BJ (cell line): ENCODE measurements at places on chromosomes 11 and 22.

DNA sequence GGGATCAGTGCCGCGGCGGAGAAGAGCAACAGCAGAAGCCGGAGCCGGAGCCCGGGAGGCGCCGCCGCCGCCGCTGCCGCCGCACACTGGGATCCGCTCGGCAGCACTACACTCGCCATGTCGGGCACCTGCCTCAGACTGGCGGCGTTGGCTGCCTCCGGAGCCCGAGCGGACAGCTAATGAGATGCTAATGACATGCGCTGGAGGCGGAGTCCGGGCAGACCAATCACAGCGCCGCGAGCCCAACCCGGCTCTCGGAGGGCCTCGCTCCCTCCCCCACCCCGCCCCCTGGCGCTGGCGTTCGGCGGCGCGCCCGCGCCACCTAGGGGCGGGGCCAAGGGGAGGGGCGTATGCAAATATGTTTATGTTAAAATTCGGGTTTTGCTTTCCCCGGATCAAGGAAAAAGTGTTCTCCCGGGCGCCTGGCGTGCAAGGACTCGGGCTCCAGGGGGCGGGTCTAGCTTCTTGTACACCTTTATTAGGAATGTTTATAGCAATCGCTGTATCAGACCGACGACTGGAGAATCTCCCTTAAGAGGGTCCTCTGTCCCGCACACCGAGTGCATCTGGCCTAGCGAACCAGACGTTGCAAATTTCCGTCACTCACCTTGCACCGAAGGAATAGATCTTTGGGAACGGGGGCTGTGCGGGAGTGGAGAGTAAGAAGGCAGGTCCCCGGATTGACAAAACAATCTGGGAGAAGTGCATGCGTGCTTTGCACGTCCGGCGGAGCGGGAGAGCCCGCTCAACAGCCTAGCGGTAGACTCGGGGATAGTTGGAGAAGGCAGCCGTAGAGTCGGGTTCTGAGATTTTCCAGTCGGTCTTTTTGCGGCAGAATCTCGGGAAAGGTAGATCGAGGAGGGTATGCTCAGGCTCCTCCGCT is at the start of gene CADM1:
Gene CADM1 (minus strand): TSS at position 140 of the 883 bp plus-strand sequence.
- peak; percentile 61 for DNase-seq

- no peak for DNase-seq
Observed at GRCh38 chr22:27998511-27999410, 79.7 kb upstream of the PITPNB start.

- DNase-seq = peak; percentile 25
Observed at GRCh38 chr11:105092256-105093239, 47.0 kb downstream of the CARD18 start.

DNA sequence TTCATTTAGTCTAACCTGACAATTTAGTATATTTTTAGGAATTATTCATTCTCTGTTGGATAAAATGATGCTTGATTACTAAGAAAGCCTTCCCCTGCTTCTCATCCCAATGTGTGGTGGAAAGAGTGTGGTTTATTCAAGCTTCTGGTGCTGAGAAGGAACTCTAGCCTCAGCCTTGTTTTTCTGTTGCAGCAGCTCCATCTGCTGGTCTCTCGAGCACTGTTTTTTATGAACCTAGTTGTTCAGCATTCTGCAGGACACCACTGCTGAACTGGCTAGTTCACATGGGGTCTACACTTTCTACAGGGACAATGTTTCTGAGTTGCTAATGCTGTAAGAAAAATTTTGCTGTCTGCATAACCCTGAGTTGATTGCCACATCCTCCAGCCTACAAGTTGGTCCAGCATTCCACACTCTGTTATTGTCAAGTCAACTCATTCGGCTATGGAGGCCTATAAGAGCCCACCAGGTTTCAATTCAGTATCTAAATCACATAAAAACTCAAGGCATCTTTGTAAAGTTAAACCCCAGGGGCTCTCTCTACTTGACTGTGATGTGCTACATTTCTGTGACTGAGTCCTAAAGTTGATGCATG is 14.3 kb downstream of the OR2AG2 start:
- no peak for DNase-seq

- no peak for DNase-seq
Observed at GRCh38 chr11:46122945-46123715, 1.9 kb upstream of the PHF21A start.

DNA sequence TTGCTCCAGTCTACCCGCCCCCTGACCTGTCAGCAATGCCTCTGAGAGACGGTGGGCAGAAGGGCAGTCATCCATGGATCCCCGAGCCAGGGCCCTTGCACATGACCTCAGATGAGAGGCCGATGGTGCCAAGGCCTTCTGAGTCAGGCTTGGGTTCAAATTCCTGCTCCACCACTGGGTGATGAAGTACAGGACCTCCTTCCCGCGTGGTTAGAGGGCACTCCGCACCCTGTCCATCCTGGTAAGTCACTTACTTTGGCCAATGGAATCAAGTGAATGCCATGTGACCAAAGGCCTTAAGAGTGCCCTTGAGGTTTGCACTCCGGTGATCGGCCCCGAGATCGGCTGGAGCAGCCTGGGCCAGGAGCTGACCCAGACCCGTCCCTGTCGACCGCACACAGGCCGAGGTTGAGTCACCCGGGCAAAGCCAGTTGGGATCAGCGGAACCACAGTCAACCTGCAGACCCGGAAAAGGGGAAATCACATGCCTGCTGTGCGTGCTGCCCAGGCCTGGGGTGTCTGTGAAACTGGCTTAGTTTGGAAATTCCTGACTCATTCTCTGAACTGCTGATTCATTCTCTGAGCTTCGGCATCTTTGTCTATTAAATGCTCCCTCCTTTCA is 48.9 kb downstream of the RTL6 start:
- DNase-seq = peak; percentile 67

DNA sequence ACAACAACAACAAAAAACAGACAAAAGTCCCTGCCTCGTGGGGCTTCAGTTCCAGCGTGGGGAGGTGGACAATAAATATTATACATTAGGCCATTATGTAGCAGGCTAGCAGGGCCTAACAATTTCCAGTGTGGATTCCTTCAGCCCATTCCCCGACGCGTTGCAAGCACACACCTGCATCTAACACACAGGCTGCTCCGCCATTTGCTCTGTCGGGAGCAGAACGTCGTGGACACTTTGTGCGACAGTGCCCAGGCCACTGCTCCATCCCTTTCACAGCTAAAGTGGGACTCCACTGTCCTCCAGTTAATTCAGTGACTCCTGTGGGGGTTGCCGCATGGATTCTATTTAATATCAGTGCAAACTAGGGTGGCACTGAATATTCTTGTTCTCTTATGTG is 10.9 kb upstream of the FGF3 start:
- DNase-seq = no peak

GRCh38 chr22:49934160-49934890 is 15.9 kb downstream of the CRELD2 start:
- DNase-seq = no peak

DNA sequence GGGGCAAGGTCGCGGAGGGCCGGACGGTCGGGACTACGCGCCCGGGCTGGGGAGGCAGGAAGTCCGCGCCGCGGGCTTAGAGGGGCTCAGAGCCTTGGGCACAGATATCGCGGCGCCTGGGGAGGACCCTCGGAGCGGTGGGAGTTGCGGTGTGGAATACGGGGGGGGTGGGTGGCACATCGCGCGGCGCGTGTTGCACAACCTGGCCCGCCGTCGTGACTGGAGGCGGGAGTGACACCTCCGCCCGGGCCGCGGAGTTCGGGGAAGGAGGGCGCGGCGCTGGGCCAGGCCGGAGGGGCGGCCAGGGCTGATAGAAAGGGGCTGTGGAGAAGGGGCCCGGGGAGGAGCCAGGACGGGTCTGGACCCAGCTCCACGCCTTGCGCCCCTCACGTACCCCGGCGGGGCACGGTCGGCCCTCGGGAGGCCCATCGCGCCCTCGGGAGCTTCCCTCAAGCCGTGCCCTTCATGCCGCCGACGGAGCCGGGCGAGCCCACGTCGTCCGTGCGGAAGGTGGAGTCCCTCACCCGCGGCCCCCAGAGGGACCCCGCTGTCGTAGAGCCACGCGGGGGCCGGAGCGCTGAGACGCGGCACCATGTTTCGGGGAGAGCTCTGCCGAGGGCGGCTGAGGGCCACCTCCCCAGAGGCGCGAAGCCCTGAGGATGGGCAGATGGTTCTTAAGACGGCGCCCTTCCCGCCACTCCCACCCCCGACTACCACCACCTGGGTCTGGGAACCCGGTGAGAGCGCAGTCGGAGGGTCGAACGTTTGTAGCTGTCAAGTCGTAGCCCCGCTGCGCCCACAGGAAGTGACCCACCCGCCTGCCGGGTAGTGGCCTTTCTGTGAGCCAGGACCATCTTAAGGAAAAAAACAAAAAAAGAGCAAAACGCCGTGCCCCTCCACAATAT is 729 bp downstream of the IL17RA start:
- DNase-seq = no peak

GRCh38 chr11:118087931-118088330 is 1.2 kb upstream of the SMIM35 start:
- DNase-seq = no peak

GRCh38 chr11:2947744-2948143 is 18.5 kb upstream of the PHLDA2 start:
- no peak for DNase-seq

- no peak for DNase-seq
Observed at GRCh38 chr22:25643232-25644000, 78.9 kb downstream of the GRK3 start.

GRCh38 chr11:66365166-66365565 is 6.4 kb downstream of the SLC29A2 start:
- DNase-seq = no peak

GRCh38 chr11:43994196-43994595 is 51.8 kb downstream of the C11orf96 start:
- DNase-seq = no peak

GRCh38 chr11:36300650-36301049 is 4.6 kb downstream of the PRR5L start:
- no peak for DNase-seq

- no peak for DNase-seq
Observed at GRCh38 chr11:96132437-96132836, 208.5 kb upstream of the MTMR2 start.

DNA sequence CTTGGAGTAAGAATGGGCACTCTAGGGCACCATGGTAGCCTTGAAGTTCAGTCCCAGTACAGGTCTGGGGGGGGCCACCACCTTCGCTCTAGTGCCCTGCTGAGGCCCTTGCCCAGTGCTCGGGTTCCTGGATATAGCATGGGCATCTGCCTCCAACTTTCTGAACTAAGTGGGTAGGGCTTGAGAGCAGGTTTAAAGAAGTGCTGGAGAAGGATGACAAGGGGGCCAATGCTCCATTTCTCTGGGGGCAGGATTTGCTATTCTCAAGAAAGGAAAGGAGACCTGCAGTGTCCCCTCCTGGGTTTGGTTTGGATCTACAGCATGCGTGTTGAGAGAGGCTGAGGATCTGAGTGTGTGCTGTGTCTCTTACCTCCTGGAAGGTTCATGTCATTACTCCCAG is 82.2 kb upstream of the SUSD2 start:
- DNase-seq = no peak

DNA sequence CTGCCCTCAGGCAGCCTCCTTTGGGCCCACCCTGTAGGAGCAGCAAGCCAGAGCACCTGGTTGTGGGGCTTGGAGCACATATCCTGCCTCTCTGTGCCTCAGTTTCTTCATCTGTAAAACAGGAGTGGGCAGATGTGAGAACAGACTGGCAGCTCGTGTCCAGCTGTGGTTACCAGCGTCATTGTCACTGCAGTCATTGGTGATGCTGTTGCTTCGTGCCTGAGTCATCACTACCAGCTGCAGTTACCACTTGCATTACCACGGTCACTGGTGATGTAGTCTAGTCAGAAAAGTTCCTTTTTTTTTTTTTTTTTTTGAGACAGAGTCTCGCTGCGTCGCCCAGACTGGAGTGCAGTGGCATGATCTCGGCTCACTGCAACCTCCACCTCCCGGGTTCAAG is 20.4 kb downstream of the RSPH14 start:
- no peak for DNase-seq

DNA sequence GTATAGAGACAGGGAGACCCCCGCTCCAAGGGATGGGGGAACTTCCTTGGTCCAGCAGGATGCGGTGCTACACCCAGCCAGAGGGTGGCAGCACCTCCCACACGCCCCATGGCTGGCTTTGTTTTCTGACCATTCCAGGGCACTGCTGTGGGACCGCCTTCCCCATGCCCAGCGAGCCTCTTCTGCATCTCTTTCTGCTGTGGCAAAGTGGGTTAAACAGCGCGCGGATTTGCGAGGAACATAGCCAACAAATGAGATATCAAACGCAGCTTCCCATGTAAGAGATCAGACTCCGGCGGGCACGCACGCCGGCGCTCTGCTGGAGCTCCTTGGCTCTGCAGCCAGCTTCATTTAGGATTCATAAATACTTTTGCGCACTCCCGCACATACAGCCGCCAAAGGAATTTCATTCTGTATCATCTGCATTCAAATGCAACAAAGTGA is 485.8 kb upstream of the CADM1 start:
- DNase-seq = no peak

DNA sequence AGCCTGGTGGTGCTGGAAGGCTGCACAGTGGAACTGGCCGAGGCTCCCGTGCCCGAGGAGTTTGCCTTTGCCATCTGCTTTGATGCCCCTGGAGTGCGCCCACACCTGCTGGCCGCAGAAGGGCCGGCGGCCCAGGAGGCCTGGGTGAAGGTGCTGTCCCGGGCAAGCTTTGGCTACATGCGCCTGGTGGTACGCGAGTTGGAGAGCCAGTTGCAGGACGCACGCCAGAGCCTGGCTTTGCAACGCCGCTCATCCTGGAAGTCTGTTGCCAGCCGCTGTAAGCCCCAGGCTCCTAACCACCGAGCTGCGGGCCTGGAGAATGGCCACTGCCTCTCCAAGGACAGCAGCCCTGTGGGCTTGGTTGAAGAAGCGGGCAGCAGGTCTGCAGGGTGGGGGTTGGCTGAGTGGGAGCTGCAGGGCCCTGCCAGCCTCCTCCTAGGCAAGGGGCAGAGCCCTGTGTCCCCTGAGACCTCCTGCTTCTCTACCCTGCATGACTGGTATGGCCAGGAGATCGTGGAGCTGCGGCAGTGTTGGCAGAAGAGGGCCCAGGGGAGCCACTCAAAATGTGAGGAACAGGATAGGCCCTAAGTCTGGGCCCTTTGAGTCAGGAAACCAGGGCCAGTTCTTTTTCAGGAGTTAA is 1.9 kb upstream of the SMDT1 start:
- DNase-seq = no peak

GRCh38 chr11:118791111-118791960 is at the start of gene DDX6:
TSS of gene DDX6 (minus strand) at chr11:118791164. CDS start at chr11:118786251, 4,913 bp downstream.
- DNase-seq = peak; percentile 26
